ENCODE measurements at places on chromosomes 7 and 10.

DNA sequence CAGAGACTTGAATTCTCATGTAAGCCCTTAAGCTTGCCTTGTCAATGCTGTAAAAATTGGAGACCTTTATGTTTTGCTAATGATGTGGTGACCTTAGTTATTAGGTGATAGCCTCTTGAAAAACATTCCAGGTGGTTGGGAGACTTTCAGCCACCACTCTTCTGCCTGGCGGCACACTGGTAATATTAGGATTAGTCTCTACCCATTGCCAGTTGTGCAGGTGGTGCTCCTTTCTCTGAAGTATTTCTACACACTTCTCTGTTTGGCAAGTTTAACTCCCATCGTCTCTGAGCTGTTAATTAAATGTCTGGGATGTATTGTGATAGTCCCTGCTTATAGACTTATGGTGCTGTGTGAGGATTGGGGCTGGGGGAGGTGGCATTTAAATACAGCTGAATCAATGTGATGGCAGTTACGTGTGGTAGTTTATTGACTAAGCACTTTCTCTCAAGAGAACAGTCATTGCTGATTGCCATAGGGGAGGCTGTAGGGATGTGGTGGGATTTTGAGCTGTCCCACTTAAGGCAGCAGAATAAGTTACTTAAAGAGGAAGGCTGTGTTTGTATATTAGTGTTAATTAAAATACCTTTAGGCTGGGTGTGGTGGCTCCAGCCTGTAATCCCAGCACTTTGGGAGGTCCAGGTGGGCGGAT, 61.7 kb downstream of the DAGLB start:
- no peak for DNase-seq

DNA sequence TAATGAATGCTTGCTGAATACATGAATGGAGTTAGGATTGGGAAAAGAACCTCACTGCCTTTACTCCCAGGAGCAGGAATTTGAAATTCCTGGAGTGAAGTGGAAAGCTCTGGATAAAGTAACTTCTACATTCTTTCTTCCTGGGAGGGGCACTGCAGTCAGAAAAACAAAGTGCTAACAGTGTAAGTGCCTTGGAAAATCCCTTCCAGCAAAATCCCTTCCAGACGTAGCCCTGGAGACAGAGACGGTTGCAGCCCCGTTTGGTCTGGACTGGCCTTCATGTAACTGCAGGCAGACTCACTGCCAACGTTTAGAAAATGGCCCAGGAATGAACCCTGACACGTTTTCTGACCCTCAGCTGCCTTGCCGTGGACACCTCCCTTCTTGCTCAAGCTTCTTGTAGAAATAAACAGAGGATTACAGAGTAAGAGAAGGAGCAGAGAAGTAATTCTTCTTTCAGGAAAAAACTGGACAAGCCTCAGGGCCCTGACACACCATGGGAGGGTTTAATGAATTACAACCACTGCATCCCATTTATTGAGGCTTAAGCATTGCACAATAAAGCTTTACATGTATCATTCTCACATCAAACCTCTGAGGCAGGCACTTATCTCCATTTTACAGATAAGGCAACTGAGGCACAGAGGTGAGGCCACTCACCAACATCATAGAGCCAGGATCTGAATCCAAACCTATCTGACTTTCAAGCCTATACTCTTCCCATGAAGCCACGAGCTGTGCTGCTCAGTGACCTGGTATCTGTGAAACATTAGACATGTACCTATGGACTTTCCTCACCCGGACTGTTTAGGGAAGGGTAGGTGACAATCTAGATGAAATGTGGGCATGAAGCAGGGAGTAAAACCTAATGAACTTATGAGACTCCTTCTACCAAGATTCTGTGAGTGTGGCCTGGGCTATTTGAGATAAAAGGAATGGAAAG, 7.8 kb downstream of the ITPRIP start:
- DNase-seq, result no peak

GRCh38 chr7:19413443-19413965, 268.3 kb upstream of the FERD3L start:
- DNase-seq, result no peak

GRCh38 chr7:91082852-91083495, 181.3 kb upstream of the FZD1 start:
- DNase-seq, result no peak

- DNase-seq, result no peak
These were observed 373.2 kb downstream of the PLXNA4 start for GRCh38 chr7:132203021-132203420.

- no peak for DNase-seq
These were observed 95.4 kb downstream of the HIPK2 start for GRCh38 chr7:139682136-139683013.
